RCC 7860 (cell line): ENCODE measurements at places on chromosomes 2 and 18.
A peak's percentile ranks its signal among the peaks of the same experiment; 100 is the strongest.

DNA sequence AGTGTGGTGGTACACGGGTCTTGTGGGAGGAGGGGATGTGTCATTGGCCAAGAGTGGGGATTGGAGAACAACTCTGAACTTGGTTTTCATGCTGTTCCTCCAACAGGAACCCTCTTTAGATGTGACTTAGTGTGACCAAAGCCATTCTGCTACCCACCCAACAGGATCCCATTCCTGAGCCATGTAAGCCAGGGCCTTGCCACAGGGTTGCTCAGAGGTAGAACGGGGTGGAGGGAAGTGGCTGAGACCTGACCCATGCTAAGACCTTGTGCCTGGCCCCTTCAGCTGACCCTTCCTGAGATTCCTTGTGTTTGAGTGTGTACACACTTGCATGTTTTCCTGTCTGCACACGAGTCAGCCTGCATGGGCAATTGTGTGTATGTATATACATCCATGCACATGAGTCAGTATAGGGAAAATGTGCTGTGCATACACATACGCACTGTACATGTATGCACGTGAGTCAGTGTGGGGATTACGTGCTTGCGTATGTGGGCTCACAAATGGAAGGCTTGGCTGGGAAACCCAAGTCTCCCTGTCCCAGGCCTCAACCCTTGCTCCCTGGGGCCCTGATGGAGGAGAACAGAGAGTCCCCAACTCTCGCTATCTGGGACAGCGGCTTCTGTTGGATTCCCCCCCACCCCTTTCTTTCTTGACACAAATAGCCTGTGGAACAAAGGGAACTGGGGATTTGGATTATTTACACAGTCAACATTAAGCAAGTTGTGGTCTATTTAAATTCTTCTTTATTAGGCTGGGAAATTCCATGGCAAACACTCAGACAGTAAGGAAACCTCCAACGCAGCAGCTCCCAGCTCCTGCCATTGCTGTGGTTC is 339.8 kb downstream of the DYSF start:
- no peak for DNase-seq

DNA sequence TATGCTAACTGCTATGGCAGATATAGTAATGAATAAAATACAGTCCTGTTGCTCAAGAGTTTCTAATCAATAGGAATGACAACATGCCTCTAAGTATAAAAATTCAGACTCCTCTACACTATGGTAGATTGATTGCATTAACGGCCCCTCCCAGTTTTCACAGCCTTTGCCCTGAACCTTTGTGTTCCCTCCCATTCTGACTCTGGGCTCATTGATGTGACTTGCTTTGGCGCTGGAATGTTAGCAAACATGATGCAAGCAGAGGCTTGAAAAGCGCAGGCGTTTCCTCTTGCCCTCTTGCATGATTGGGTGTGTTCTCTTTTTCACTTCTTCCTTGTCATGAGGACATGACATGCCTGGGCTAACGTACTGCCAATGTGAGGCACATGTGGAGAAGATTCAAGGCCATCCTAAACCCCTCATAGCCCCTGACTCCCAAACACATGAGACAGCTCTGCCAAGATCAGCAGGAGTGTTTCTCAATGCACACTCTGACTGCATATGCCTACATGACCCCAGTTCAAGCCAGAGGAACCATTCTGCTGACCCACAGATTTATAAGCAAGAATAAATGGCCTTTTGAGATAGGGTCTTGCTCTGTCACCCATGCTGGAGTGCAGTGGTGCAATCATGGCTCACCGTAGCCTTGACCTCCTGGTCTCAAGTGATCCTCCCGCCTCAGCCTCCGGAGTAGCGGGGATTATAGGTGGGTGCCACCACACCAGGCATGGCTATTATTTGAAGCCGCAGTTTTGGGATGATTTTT is 49.7 kb upstream of the CD28 start:
- DNase-seq: no peak

GRCh38 chr2:135870571-135870970 is 5.7 kb downstream of the MCM6 start:
- no peak for DNase-seq

DNA sequence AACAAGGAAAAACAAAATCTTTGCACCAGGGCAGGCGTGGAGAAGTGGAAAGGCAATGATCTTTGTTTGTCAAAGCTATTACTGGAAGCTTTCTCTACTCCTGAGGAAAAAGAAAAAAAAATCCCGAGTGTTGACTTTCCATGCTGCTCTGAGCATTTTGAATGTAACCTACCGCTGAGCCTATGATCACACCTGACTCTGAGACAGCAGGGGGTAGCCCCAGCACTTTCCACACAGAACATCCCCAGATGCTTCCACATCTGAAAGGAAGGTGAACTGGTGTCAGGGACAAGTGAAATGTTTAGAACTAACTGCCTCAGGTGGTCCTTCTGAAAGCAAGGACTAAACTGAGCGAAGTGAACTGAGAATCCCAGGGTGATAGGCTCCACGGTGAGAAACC is 1315.1 kb upstream of the DDX18 start:
- no peak for DNase-seq

DNA sequence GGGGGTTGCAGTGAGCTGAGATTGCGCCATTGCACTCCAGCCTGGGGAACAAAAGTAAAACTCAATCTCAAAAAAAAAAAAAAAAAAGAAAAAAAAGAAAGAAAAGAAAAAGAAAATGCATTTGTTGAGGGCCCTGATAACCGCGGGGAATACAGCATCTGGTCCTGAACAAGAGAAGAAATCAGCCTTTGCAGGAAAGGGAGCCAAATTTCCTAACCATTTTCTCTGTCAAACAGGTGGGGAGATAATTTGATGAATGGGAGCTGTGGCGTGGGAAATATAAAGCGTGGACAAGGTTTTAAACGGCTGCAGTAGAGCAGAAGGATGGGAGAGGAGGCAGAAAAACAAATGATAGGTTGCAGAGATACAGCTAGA is 864 bp downstream of the E2F6 start:
- DNase-seq: no peak

GRCh38 chr2:144466637-144467036 is 53.3 kb downstream of the ZEB2 start:
- no peak for DNase-seq

DNA sequence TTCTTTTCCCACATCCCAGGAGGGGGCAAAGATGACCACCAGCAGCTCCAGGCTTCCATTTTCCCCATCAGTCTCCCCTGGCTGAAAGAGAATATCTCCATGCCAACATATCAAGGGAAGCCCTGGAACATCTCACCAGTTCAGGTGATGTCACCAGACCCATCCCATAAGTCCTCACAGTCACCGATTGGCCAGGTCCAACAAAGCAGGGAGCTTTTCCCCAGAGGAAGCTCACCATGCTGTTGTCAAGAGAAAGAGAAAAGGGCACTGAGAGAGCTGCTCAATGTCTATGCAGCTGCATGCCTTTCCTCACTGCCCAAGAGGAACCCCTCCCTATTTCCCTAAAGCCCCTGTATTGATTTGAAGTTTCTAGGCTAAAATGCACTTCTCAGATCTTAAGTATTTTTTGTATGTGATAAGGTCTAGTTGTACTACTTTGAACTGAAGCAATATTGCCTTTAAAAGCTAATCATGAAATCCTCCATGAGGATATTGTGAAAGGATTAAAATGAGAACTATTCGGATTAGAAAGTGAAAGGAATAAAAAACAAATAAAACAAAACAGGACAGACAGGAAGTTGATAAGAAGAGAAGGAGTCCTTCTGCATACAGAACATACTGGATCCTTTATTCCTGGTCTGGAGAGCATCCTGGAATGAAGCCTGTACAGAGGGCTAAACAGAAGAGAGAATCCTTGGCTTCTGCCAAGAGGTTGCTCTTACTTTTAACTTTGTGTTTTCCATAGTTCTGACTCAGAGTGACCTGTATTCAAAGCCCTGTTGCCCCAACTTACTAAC is 45.2 kb upstream of the CTIF start:
- no peak for DNase-seq

- no peak for DNase-seq
These were observed 280.9 kb upstream of the FANCL start for GRCh38 chr2:58521803-58522554.

GRCh38 chr2:65278531-65278981 is 50.9 kb downstream of the ACTR2 start:
- no peak for DNase-seq

DNA sequence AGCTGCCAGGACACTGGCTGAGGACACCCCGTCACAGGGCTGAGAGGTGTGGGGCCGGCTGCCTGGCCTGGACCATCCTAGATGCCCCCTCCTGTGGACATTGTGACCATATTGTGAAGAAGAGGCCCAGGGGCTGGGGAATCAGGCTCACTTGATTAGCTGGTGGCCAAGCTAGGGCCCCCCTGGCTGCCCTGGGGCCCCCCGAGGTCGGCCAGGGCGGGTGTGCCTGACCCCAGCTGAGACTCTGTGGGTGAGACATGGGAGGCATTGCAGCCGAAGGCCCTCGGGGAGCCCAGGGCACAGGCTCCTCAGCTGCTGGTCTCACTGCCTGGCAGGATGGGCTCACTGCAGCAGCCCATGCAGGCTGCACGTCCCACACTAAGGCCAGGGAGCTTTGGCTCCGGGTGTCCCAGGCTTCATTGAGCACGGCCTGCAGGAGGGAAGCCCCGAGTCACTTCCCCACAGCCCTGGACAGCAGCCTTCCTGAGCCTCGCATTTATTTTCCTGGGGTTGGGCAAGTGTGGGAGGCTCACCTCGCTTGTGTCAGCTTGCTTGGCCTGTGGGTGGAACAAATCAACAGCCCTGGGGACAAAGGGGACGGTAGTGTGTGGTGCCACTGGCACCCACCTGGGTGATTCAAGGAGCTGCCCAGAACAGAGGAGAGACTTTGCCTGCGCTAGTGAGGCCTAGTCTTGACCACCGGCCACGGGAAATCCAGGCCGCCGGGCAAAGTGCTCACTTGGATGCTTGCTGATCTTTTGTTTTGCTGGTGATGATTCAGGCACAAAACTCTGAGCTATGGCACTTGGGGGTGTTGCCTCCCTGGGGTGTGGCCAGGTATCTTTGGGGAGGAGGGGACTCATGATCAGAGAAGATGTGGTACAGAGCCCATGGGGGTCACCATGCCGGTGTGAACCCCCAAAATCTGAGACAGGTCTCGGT is 1.3 kb downstream of the GAL3ST2 start:
- no peak for DNase-seq

- no peak for DNase-seq
These were observed 91.6 kb upstream of the TTC39C start for GRCh38 chr18:23922939-23923338.

DNA sequence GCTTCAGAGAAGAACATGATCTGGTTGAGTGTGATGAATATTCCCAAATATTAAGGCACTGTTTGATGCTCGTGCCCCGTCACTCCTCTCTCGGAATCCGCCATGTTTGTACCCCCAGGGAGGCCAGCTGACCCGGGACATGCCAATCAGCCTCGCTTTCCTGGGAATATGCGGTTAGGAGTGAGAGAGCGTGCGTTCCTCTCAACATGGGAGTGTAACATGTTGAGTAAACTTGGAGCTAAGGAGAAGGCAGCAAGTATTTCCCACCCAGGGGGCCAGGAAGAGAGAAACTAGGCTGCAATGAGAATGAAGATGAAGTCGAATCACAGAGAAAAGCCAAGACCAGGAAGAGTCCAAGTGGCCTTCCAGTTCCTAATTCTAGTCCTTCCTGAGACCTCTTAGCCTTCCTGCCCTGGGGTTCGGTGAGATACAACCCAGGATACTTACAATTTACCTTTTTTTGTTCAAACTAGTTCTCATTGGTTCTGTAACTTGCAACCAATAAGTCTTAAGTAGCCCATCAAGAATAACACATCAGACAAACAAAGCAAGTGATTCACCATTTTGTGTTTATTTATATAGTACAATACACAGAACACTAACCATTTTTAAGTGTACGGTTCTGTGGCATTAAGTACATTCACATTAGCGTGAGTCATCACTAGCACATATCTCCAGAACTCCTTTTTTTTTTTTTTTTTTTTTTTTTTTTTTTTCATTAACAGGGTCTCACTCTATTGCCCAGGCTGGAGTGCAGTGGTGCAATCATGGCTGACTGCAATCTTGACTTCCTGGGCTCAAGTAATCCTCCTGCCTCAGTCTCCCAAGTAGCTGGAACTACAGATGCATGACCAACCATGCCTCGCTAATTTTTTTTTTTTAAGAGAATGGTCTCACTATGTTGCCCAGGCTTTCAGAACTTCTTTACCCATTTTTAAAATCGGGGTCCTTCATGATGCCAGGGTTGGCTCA is 36.4 kb upstream of the SLC1A4 start:
- peak; percentile 38 for DNase-seq

- no peak for DNase-seq
These were observed 177.3 kb downstream of the ERBB4 start for GRCh38 chr2:212361174-212361756.

DNA sequence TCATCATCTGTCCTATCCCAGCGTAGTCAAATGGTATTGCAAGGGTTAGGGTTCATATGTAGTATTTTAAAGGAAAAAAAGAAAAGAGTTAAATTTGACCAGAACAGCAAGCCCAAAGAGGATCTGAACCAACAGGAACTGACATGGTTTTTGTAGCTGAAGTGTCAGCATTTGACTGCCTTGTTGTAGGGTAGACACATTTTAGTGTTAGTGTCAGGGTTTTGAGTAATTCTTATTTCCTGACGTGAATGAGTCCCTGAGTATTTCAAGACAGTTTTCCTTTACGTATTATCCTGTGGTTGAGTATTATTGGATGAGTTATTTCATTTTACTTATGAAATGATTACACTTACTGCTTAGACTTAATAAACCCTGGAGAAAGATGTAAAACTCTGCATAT is 173.3 kb upstream of the ZEB2 start:
- no peak for DNase-seq

DNA sequence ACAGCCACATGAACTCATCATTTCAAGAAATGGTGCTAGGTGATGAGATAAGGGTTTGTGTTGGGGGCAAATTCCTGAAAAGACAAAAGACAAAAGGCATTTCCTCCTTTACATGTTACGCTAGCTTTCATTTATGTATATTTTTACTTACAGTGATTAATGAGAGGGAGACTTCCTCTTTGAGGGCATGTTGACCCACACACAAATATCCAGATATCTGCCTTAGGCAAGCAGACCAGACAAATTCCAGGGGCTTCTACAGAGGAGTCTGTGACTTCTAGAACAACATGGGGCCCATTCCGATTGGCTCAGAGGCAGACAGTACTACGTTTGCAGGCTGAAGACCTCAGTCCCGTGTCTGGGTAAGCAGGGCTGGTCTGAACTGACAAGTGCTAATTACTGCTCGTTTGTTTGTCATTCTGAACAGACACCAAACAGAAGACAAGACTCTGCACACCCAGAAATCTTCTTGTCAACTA is 74.8 kb upstream of the ST6GAL2 start:
- no peak for DNase-seq

GRCh38 chr2:46651363-46652099 is 172.2 kb downstream of the TMEM247 start:
- DNase-seq: no peak

GRCh38 chr18:53148123-53148522 is 808.1 kb downstream of the DCC start:
- no peak for DNase-seq

GRCh38 chr2:228768818-228769217 is 502.3 kb downstream of the PID1 start:
- no peak for DNase-seq

GRCh38 chr2:159683817-159684216 is 28.5 kb upstream of the MARCHF7 start:
- DNase-seq: no peak

GRCh38 chr2:82055846-82056245 is 1751.3 kb upstream of the LRRTM1 start:
- DNase-seq: no peak
